ENCODE measurements at places on chromosomes 13 and 19.
A peak's percentile ranks its signal among the peaks of the same experiment; 100 is the strongest.

GRCh38 chr13:79496188-79496587 is 15.2 kb downstream of the NDFIP2 start:
- H3K27me3 ChIP-seq = no peaks in the 10 kb centered on the region

DNA sequence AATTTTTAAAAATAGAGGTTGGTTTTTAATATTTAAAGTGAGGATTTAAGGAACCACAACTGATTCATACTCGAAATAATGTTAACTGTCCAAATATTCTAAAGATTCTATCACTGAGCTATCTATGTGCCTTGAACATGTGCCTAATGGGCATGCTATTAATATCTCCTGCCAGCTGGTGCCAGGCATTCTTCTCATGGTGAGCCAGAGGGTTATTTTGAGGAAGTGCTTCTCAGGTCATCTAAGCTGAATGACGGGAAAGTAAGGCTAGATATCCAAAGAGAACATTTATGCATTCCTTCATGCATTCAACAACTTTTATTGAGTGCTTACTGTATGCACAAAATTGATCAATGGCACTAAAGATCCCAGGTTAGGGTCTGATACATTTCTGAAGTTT is 138.2 kb downstream of the PIBF1 start:
- no peaks in the 10 kb centered on the region for H3K27me3 ChIP-seq
- H3K4me1 ChIP-seq = no peaks in the 10 kb centered on the region
- no peak overlapping the region for H3K27ac ChIP-seq

- H3K36me3 ChIP-seq = no peaks in the 10 kb centered on the region
- peak; percentile 46 for DNase-seq
- no peaks in the 10 kb centered on the region for H3K27me3 ChIP-seq
- peak overlapping the region; percentile 100 for H3K4me3 ChIP-seq
These were observed 669 bp downstream of the GADD45B start for GRCh38 chr19:2476451-2477140.

DNA sequence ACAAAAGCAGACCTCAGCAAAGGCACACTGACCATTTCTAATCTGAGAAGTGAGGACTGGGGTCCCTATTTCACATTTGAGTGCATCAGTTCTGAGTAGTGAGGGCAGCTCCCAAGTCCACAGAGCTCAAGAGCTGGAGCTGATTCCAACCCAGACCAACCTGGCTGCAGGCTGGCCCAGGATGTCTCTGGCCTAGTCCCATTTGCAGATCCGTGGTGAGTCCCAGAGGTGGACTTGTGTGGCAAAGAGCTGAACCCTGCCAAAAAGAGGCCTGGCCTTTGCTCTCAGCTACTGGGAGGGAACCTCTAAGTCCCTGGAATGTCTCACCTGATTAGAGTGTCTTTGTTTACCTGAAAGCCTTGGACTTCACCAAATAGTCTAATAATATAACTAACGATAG is 14.6 kb downstream of the SIGLEC7 start:
- H3K36me3 ChIP-seq = no peaks in the 10 kb centered on the region
- no peaks in the 10 kb centered on the region for H3K27me3 ChIP-seq
- no peak overlapping the region for H3K27ac ChIP-seq
- peaks cover 9% of the 10 kb centered on the region for H3K4me1 ChIP-seq
